Uterus (tissue), 4 donors: ENCODE measurements at places on chromosomes 7 and 10.

- no peak for DNase-seq
- no peaks in the 10 kb centered on the region for H3K4me1 ChIP-seq
- no peak overlapping the region for H3K27ac ChIP-seq
- no peaks in the 10 kb centered on the region for H3K27me3 ChIP-seq
- no peak overlapping the region for H3K4me3 ChIP-seq
- no peaks in the 10 kb centered on the region for H3K36me3 ChIP-seq
Measured at GRCh38 chr10:15642095-15642494, 77.6 kb downstream of the ITGA8 start.

GRCh38 chr10:78251016-78251385 is 217.3 kb downstream of the RPS24 start:
- no peak for DNase-seq
- no peak overlapping the region for H3K4me3 ChIP-seq
- no peaks in the 10 kb centered on the region for H3K36me3 ChIP-seq

DNA sequence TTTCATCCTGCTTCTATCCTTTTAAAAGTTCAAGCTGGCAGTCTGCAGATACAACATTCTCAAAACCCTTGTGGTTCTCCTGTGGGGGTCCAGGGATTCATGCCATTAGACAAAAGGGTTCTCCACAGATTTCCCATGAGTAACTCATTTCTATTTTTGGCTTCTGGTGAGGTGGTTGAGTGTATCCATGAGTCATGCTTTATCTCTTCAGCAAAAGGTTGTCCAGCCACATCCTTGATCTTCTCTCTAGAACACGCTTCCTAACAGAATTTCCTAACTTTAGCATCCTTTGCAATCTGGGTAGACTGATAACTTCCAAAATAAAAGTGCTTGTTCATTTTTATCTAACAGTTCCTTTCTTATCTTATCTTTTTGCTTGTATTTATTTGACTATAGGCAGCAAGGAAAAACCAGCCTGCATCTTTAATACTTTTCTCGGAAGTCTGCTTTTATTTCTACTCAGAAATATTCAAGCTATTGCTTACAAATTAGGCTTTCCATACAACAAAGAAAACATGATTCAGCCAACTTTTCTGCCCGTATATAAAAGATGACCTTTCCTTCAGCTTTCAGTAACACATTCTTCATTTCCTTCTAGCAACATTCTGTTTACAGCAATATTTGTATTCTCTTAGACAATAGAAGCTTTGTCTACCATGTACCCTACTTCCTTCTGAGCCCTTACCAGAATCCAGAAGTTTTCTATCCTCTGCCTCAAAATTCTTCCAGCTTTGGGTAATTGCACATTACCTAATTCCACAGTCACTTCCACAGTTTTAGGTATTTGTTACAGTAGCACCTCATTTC is 79.3 kb upstream of the IL6 start:
- no peaks in the 10 kb centered on the region for H3K36me3 ChIP-seq
- H3K27me3 ChIP-seq: no peaks in the 10 kb centered on the region
- no peak for DNase-seq
- H3K27ac ChIP-seq: no peak overlapping the region
- H3K4me1 ChIP-seq: no peaks in the 10 kb centered on the region

DNA sequence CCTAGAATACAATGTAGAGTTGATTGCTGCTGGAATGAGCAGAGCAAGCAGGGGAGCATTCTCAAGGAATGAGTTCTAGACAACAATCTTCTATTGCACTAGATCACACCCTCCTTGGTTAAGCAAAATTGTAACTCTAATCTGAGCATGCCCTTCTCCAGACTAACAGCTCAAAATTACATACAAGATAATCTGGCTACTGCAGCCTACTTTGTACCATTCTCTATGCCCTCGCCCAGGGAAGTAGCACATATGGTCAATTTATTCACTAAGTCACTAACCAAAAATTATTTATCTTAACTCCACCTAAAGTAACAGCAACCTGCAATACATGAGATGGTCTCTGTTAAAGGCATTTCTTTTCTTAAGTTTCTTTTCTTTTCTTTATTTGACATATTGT is 42.5 kb upstream of the KCTD7 start:
- H3K36me3 ChIP-seq: no peaks in the 10 kb centered on the region
- no peaks in the 10 kb centered on the region for H3K4me1 ChIP-seq
- no peaks in the 10 kb centered on the region for H3K27me3 ChIP-seq
- no peak overlapping the region for H3K27ac ChIP-seq

- no peaks in the 10 kb centered on the region for H3K4me1 ChIP-seq
- H3K27ac ChIP-seq: no peak overlapping the region
- DNase-seq: no peak
- H3K36me3 ChIP-seq: no peaks in the 10 kb centered on the region
- H3K27me3 ChIP-seq: no peaks in the 10 kb centered on the region
Measured at GRCh38 chr10:126114884-126115555, 218.7 kb downstream of the FANK1 start.
